EL (cell line): ENCODE measurements at places on chromosomes 6 and 20.
A peak's percentile ranks its signal among the peaks of the same experiment; 100 is the strongest.

- DNase-seq, result no peak
Observed at GRCh38 chr6:968791-969190, 275.9 kb upstream of the EXOC2 start.

DNA sequence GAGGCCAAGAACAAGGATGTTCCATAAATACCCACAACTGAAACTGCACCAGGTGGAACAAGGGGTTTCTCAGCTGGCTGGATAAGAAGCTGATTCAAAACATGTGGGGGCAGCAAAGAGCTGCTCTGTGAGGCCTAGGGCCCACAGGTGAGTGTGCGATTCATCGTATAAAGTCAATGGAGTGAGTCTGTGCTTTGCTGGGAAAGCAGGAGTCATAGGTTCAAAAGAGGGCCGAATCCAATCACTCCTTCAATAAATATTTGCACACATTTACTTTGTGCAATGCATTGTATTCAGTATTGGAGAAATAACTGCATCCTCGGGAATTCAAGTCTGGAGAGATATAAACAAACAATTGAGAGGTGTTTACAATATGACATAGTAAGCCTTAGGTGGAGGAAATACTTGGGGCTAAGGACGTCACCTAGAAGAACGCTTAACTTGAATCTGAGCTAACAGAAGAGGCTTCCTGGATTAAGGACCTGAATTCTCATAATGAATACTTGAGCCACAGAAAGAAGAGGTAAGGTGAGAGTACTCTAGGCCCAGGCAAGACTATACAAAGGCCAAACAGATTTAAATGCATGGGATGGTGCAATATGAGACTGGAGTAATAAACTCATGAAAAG is 83.7 kb upstream of the TMEM30A start:
- DNase-seq, result peak; percentile 13

DNA sequence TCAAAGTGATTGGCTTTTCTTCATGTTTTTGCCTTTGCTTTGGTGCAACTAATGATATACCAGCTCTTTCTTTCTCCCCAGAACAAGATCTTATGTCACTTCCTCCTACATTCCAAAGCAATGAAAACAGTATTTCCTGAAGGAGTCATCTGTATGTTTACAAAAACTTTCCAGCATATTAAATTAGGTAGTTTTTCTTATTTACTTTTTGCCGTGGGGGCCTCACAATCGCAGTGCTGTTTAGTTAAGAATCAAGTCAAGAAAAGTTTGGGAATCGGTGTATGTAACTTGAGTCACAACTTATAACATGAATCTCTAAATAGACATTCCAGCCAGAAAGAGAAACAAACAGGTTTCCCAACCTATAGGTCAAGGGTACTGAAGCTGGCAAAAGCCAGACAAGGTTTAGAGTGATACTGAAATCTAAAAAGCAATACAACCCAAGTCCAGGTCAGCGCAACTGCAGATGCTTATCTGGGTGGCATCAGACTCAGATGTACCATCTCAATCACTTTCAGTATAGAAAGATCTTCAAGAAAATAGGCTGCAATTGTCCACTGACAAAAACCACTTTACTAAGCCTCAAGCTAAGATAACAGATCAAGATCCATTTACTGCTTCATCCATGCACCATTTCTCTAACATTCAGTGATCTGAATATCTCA is 63.6 kb downstream of the IPCEF1 start:
- peak; percentile 74 for DNase-seq

GRCh38 chr20:14219801-14220461 is 117.5 kb downstream of the FLRT3 start:
- no peak for DNase-seq

- no peak for DNase-seq
Observed at GRCh38 chr6:129647044-129647443, 62.9 kb downstream of the ARHGAP18 start.

GRCh38 chr6:3001773-3002293 is 2.1 kb downstream of the NQO2 start:
- DNase-seq, result peak; percentile 84

DNA sequence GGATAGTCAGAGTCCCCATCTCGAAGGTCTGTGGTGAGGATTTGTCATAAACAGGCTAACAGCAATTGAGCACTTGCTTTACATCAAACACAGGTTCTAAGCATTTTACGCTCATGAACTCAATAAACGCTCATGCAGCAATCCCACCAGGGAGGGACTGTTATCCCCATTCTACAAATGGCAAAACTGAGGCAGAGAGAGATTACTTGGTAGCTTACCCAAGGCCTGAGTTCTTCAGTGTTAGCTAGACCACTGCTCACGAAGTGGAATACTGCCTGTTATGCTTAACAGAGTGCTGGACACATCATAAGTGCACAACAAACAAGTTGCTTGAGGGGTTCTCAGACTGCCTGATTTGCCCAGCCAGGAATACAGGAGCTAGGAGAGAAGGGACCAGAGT is 23.7 kb upstream of the TCP11 start:
- no peak for DNase-seq

DNA sequence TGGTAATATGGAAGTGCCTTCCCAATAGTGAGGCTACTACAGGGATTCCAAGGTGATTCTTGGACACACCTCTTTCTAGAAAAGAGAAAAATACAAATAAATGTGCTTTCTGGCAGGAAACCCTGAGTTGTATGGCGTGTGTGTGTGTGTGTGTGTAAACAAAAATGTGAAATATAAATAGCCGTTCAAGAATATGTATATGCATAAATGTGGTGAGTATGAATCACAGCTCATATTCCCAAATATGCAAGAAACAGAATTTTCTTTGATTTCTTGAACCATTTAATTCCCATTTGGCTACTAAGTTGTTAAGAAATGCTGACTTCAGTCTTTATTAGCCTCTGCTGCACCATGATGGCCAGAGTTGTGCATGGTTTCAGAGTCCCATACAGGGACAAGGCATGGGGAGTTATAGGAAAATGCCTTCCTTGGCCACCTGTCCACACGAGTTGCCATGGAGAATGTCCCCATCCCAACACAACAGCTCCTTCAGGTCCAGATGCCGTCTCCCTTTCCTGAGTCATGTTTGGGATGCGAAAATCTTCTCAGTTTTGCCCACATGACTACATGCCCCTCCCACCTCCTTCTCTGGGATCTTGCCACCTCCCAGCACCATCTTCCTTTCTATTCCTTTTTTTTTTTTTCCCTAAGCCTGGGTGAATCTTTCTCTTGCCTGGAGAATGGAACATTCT is 312.4 kb upstream of the ECI2 start:
- no peak for DNase-seq

DNA sequence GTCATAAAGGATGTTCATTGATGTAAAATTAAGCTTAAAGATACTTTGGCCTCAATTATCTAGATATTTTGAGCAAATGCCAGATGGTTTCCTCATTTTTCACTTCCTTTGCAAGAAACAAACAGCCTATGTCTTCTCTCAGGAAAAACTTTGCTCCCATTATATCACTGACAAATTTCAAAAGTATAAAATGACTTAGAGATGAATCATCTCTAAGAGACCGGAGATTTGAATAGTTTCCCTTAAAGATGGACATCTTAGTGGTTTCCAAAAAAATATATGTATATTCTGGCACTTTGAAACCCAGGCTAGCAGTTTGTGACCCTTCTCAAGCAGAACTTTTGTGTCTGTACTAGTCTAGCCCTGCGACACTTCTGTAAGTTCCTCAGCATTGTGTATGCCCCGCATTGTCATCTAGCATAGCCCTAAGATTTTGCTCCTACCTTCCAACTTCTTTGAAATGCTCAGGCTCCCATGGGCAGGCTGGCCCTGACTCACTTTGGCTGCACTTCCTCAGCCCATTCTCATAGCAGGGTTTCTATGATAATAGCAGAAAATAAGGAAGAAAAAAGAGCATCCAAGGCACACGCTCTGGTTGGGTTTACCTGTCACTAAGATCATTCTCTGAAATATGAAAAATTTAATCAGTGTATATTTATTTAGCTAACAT is 25.7 kb upstream of the POU3F2 start:
- DNase-seq, result no peak

- DNase-seq, result no peak
Observed at GRCh38 chr6:156873654-156874380, 96.6 kb downstream of the ARID1B start.

GRCh38 chr20:41889126-41889843 is 271.1 kb upstream of the CHD6 start:
- no peak for DNase-seq

GRCh38 chr20:62293946-62294345 is 8.9 kb upstream of the ADRM1 start:
- DNase-seq, result no peak

DNA sequence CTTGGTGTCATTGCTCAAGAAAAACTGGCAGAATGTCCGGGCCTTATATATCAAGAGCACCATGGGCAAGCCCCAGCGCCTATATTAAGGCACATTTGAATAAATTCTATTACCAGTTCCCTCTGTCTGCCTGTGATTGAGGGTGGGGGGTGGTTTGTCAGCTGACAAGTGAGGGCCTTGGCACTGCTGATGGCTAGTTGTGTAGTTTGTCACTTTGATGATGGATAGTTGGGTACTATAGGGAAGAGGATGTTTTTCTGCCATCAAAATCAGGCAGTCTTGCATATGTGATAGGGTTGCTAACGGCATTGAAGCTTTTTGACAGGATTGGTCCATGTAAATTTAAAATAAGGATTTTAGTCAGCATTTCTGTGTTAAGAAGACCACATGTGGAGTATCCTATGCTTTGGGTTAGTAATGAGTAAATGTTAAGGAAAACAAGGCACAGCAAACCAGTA is 2.5 kb downstream of the RPL10A start:
- no peak for DNase-seq

DNA sequence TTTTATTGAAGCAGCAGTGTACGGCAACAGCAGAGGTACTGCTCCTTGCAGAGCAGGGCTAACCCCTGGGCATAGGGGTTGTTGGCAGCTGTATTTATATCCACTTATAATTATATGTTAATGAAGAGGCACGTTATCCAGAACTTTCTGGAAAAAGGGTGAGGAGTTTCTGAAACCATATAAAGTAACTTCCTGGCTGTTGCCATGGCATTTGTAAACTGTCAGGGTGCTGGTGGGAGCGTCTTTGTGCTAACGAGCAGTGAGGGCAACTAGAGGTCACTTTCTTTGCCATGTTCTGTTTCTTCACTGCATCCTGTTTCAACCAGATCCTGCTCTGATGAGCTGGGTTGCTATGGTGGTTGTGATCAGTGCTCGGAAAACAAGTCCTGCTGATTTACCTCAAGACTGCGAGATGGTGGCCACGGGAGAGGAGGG is 11.1 kb upstream of the ARFGEF2 start:
- no peak for DNase-seq

DNA sequence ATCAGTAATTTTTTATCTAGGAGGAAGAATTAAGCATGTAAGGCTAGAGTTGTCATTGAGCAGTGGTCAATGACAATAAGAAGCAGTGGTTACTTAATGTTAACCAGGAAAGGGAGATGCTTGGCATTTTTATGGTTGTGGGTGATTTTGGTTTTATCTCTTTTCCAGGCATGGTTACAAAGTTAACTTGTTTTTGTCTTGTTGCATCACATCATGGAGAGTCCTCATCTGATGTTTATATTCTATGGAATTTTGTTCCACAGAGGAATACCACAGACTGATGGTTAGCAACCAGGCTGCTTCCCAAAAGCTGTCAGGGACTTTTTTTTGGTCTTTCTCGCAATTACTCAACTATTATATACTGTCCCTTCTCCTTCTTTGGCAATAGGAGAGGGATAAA is 32.7 kb downstream of the OPRM1 start:
- DNase-seq, result no peak

GRCh38 chr20:46209930-46210671 is 92.0 kb downstream of the CD40 start:
- DNase-seq, result no peak

GRCh38 chr20:35215066-35215956 is 11.2 kb upstream of the MMP24 start:
- peak; percentile 94 for DNase-seq

DNA sequence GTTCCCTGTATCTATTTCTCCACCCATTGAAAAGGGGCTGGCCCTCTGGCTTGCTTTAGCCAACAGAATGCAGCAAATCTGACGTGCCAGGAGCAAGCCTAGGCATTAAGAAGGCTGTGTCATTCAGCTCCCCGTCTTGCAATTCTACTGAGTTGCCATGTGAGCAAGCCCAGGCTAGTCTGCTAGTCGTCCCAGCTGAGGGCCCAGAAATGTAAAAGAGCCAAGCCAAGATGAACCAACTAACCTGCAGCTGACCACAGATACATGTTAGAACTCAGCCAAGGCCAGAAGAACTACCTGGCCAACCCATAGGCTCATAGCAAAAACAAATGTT is 30.1 kb downstream of the PREP start:
- DNase-seq, result no peak

- DNase-seq, result no peak
Observed at GRCh38 chr20:2292416-2293110, 3.2 kb upstream of the TGM3 start.

DNA sequence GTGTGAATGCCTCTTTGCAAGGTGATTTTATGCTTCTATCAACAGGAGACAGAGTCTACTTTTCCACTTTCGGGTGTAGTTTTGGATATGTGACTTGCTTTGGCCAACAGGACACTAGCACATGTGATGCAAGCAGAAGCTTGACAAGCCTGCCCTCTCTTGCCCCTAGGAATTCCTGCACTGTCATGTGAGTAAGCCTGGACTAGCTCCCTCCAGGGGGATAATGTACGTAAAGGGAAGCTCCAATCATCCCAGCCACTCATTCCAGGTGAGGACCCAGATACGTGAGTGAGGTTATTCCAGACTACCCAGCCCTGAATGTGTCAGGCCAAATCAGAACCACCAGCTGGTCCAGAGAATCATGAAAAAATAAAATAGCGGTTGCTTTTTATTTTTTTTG is 33.3 kb downstream of the BEND3 start:
- DNase-seq, result peak; percentile 18

DNA sequence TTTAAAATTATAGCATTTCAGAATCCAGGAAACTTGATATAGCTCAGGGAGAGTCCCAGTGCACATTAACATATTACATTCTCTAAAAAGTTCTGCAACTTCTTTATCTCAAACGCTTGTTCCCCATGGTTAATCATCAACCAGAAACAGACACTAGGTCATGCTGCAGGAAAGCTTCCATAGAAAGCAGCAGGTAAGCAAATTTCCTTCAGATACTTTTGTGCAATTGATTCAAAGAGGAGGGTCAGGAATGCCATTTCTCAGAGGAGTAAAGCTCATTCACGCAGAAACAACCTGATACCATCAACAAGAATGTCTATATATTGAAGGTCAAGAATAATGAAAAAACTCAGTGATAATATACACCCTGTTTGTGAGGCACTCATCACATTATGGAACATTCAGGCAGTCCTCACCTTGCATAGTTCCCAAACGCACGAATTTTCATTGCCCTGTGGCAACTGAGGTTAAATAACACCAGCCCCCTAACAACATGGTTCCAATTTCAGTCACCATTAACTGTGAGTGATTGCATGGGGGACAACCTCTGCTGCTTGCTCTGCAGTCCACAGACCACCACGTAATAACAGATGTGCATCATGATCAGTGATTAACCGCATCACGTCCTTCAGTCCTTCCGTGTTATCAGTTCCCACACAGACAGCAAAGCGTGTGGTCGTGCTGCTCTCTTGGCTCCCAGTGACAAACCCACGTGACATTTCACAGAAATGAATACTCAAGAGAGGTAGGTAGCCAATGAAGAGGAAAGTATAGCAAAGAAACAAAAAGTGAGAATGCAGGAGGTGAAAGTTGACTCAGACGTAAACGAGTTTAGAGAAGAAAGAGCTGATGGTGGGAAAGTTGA is 95.7 kb downstream of the LY86 start:
- no peak for DNase-seq
